Stimulated activated naive CD4-positive, alpha-beta T cell treated with Interleukin-2 at 50 U/mL for 16 hours (primary cell): ENCODE measurements at places on chromosomes 7 and 10.

- DNase-seq = no peak
Measured at GRCh38 chr7:8590791-8591190, 157.4 kb downstream of the NXPH1 start.

- DNase-seq = no peak
Measured at GRCh38 chr10:51972733-51973346, 273.4 kb upstream of the CSTF2T start.

GRCh38 chr10:5090551-5090950, 3.7 kb upstream of the AKR1C3 start:
- no peak for DNase-seq

- DNase-seq = no peak
Measured at GRCh38 chr7:155449008-155449868, 8.7 kb upstream of the EN2 start.

DNA sequence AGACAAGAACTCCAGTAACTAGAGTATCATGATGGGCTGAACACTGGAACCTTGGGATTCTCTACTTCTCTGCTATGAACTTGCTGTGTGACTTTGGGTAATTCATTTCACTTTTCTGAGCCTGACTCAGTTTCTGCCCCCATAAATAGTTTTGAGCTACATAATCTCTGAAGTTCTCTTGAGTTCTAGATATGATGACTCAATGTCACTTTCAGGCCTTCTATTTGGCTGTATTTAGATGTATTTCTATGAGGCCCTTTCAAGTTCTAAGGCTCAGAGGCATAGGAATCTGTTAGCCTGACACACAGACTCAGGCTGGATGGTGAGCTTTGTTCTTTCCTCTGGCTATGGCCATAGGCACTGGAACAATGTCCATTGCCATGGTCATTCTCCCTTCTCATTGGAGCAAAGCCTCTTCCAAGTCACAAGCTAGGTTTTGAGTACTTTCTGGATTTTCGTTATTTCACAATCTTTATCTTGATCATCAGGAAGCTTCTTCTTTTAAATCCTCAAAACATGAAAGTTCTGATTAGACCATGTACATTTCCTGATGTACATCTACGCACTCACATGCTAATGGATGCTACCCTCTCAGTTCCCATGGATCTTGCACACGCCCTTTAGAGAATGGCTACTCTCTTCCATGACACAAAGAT, 101.6 kb downstream of the TES start:
- no peak for DNase-seq

GRCh38 chr10:69786791-69787190, 14.9 kb upstream of the COL13A1 start:
- no peak for DNase-seq

- no peak for DNase-seq
Measured at GRCh38 chr10:13404305-13404759, 56.2 kb upstream of the SEPHS1 start.

DNA sequence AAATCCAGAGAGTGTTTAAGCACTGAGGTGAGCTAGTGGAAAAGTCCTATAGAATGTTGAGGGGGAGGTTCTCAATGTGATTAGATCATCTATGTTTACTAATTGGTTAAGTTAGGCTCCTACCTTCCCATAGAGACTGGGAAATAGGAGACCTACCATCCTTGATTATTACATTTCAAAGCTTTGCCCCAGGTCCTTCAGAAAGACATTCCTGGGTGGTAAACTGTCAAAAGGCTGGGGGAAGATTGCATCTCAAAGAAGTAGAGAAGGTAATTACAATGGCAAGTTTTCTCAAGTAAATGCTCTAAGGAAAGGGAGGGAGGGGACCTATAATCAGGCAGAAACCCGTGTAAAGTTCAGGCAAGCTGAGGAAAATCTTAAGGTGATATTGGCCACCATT, 247.8 kb upstream of the SMIM30 start:
- no peak for DNase-seq

DNA sequence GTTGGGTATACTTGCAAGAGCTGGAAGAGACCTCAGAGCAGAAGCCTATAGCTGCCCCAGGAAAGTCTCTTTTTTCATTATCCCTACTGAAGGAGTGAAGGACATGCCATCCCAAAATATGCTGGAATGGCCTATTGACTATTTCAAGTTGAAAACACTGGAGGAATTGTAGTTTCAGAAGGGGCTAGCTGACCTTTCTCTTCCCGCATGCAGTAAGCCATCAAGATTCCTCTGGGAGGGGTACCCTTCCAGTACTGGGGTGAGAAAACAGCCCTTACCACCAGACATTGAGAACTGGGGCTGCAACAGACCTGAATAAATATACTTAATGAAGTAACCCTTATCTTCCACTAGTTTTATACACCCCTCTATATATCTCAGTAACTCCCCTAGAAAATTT, 41.7 kb downstream of the CHCHD3 start:
- DNase-seq = no peak

DNA sequence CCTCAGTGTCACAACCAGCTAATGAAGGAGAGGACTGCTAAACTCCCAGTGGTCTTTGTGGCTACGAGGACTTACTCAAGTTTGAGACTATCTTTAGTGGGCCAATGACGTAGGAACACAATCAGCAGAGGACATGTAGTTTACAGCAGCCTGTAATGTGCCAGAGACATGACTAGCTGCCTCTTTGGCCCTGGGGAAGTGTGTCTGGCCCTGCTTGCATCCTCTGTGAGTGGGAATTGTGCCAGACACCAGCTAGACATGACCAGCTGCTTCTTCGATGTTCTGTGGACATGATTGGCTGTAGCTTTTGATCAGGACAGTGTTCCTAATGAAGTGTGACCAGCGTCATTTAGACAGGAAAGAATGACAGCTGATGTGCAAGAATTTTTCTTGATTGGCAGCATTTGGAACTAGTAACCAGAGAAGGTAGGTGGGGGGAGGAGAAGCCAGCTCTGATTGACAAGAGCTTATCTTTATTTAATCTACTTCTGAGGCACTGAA, 141.7 kb downstream of the AUTS2 start:
- DNase-seq = no peak

DNA sequence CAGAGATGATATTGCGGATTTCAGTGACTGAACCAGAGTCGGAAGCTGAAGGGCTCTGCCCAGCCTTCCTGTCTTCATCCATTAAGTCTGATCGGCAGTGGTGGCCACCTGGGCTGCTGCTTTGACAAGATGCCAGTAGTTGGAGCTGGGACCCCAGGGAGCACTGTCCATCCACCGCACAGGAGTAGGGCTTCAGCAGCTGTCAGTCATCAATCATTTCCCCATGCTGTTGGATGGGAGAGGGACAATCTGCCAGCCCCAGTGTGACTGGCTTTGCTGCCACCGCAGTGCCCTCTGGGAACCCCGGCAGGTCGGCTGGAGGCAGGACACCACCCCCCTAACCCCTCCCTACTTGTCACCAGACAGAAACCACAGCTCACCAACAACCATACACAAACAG, 23.0 kb upstream of the GPR146 start:
- DNase-seq = no peak

GRCh38 chr7:1024331-1024841, 20.0 kb upstream of the GPR146 start:
- no peak for DNase-seq

DNA sequence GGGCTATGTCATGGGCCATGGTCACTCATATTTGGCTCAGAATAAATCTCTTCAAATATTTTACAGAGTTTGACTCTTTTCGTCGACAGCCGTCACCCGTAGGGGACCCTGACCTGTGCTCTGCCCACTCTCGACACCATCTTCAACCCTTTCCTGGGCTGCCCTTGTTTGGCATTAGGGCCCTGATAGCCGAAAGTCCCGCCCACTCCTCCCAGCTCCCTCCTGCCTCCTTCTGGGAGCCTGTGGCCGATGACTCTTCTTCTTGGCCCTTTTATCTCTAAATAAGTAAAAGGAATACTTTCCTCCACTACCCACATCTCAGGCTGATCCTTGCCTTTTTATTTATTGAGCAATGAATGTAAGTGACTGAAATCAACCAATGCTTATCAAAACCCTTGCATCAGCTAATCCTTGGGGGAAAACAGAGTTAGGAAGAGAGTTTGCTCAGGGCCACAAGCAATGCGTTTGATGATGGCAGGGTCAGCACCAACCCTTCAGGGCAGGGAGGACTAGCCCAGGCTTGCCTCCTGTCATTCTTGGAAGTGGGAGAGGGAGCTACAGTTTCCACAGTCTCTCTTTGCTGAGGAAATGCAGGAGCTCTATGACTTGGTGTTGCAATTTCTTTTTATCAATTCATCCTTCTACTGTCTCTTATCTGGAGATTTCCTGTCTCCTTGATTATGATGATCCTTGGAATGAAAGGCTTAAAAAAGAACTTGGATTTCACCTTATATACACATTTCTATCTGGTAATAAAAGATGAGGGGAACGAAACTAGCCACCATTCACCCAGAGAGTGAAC, 218.2 kb upstream of the PODXL start:
- no peak for DNase-seq
